ENCODE measurements at places on chromosomes 6 and 20.

DNA sequence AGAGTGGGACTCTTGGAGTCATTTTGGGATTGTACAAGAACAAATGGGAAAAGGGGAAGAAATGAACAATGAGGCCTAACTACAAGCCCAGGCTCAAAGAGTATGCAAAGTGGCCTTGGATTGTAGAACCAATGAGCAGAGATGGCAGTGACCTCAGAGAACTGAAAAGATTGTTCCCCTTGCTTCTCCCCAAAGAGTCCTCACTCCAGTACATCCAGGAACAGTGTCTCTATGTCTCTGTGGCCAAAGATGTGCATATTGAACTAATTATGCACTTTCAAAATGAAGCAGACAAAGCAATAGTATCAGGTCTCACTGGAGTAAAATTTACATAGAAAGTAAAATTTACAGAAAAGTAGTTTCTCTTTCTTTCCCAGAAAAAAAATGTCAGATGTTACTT, 81.0 kb downstream of the SMLR1 start:
- no peak for DNase-seq

GRCh38 chr6:10569392-10570127, 48.4 kb downstream of the GCNT2 start:
- no peak for DNase-seq

GRCh38 chr6:104572901-104573300, 286.8 kb downstream of the HACE1 start:
- DNase-seq = no peak

- DNase-seq = no peak
Observed at GRCh38 chr20:40680161-40680959, 8.7 kb downstream of the MAFB start.

GRCh38 chr6:11613858-11614257, 76.3 kb downstream of the TMEM170B start:
- no peak for DNase-seq

DNA sequence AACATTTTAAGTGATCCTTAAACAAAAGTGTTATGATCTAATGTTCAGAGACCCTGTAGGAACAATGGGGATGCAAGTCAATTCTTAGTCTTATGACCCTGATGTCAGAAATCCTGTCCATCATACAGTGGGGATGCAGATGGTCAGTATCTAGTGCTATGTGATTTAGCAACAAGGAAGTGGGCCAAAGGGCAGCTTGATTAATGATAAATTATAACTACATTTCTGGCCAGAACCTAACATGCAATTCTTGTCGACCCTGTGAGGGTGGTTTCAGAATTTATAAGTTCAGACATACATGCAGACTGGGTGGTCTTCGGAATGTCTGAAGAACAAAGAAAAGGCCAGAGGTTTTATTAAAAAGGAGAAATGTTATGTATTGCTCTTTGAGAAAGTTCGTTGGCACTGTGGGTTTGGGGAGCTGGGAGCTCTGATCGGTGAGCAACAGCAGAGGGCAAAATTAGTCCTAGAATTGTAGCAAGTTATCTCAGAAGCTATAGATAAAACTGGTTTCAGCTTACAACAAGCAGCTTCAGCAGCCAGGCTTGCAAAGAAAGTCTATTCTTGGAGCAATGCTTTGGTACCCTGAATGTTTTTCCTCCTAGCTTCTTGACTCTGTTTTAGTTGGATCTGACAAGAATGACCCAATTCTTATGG, 50.8 kb downstream of the RPF2 start:
- DNase-seq = no peak

- DNase-seq = no peak
Observed at GRCh38 chr20:61149636-61150035, 102.4 kb upstream of the CDH4 start.
